ENCODE measurements at places on chromosomes 11 and 22.
A peak's percentile ranks its signal among the peaks of the same experiment; 100 is the strongest.

GRCh38 chr22:30036656-30037055, 43.6 kb upstream of the HORMAD2 start:
- no peak for DNase-seq

DNA sequence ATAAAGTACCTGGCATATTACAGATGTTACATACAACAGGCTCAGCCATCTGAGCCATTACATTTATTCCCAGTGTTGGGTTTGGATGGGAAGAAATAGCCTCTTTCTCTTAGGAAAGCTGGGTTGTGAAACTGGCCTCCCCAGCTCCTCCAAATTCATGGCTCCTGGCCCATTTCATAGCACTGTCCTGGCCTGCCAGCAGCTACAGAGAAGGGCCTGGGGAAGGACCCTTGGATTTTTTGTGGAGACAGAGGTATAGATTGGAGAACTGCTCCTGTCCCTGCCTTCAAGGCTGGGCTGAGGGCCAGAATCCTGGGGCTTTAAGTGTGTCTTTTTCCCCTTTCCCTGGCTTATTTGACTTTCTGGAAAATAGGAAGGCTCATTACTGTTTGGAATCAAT, 18.0 kb downstream of the PKNOX2 start:
- no peak for DNase-seq

- no peak for DNase-seq
These were observed 527.0 kb downstream of the SOX6 start for GRCh38 chr11:15829312-15829711.

DNA sequence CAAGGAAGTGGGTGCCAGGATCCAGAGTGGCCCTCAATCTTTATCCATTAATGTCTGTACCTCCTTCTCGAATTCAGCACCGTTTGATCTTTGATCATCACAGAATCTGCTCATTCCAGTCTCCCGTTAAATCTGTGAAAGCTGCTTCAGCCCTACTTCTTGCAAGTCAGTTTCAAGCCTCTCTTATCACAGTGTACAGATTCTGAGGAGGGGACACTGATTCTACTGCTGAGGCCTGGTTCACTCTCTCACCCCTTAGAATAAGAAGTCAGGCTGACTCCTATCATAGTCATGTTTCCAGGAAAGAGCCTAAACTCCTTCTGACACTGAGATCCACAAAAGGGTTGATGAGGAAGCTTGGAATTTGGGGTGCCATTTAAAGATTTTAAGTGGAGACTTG, 39.0 kb downstream of the MAML2 start:
- no peak for DNase-seq

DNA sequence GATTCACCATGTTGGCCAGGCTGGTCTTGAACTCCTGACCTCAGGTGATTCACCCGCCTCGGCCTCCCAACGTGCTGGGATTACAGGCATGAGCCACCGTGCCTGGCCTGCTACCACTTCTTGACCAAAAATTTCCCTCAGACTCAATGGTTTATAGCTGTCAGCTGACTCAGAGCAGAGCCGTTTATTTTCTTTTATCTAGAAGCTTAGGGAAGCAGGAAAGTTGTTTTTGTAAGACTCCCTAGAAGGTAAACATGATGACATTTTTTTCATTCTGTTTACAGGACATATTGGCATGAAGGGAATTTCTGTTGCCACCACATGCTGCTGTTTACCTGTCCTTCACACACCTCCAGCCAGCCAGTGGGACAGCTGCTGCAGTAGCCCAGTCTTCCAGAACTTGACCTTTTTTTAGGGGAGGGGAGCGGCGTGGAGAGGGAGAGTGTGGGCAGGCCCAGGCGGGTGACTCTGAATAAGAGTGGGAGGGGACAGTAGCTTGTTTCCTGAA, 56.1 kb upstream of the PTPRJ start:
- no peak for DNase-seq

DNA sequence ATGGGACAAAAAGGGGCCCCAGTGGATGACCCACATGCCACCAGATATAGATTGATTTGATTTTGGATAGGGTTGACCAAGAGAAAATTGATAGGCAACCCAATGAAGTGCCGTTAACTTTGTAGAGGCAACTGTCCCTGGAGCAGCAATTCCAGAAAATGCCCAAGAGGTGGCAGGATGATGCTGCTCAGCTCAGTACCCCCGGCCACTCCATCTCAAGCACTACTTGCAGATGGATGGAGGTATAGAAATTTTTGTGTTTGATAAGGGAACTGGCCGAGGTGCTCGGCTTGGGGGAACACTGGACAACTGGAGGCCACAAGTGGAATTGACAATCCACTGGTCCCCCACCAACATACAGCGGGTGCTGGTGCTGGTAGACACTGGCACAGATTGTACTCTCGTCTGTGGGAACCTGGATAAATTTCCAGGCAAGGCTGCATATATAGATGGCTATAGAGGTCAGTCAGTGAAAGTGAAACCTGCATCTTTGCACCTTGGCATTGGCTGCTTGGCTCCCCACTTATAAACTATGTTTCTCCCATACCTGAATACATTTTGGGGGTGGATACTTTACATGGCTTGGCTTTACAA, 86.3 kb downstream of the CCDC83 start:
- no peak for DNase-seq

DNA sequence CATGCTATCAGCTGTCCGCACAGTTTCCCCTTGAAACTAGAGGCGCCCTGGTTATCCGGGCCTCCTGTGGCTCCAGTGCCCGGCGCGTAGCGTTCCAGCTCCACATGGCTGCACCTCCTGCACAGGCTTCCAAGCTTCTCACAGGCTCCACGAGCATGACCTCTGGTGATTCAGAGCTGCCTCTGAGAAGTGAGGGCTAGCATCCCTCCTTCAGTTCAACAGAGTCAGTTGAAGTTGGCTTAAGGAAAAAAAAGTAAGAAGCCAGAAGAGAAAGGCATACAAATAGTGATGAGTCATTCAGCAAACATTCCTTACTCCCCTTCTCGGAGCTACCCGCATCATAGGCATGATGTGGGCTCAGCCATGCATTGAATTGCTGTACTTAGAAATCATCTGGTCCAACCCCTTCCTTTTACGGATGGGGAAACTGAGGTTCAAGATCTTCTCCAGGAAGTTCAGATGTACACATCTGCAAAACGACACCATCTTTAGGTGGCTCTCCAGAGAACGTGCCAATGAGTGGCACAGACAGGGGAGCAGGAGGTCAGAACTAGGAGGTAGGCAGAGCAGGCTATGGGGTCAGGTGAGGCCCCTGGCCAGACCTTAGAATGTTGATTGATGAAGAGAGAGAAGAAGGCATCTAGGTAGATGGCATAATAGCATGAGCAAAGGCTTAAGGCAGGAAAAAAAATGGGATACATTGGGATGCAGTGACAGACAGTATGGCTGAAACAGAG, 216.3 kb upstream of the TBCEL start:
- peak; percentile 66 for DNase-seq

DNA sequence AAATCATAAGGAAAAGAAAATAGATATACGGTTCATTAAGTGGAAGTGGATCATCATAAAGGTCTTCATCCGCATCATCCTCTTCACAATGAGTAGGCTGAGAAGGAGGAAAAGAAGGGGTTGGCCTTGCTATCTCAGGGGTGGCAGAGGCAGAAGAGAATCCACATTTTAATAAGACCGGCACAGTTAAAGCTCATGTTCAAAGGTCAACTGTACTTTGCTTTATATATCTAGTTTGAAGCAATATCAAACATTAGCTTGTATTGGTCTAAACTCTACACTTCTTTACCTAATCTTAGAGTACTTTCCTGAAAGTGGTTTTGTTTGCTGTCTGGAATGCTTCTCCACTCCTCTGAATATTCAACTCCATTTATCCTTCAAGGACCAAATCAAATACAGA, 5.7 kb upstream of the PPFIBP2 start:
- no peak for DNase-seq

DNA sequence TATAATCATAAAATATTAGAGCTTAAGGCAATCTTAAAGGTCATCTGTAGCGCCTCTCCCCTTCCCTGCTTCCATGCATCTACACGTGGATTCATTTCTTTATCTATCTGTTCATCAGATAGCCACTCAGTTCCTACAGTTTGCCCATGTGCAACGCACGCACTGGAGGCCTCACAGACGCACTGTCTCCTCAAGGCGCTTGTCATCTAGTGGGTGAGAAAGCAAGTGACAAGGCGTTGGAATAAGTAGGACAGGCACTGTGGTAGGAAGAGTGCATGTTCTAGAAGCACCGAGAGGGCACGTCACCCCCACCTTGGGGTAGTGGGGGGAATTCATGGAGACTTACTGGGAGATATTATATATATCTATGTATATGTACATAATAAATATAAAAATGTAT, 20.8 kb upstream of the JAM3 start:
- DNase-seq, result no peak

GRCh38 chr22:46575911-46576555, 38.6 kb upstream of the CELSR1 start:
- DNase-seq, result no peak

GRCh38 chr11:126896025-126896424, 104.5 kb downstream of the KIRREL3 start:
- DNase-seq, result no peak

- DNase-seq, result no peak
These were observed 2.9 kb upstream of the FZD4 start for GRCh38 chr11:86957976-86958646.

GRCh38 chr11:68677432-68677831, 6.9 kb upstream of the GAL start:
- peak; percentile 28 for DNase-seq

GRCh38 chr11:65501472-65502273, 2.8 kb downstream of the MALAT1 start:
- no peak for DNase-seq

DNA sequence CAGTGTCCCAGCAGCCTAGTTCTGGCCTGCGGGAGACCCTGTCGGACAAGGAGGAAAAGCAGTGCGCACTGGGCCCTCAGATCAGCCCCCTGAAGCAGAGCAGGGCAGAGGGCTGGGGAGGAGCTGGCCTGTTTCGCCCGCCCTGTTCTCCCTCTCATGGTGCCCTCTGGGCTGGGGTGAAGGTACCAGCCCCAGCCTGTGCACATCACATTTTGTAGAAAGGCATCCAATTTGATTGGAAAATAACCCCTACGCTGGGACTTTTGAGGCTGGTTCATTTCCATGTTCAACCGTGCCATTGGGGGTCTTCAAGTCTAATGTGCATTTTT, 832 bp upstream of the NAP1L4 start:
- DNase-seq, result no peak

GRCh38 chr11:479311-479710, 27.7 kb downstream of the RNH1 start:
- DNase-seq, result no peak

GRCh38 chr11:123544631-123545375, 109.6 kb downstream of the SCN3B start:
- DNase-seq, result no peak

- no peak for DNase-seq
These were observed 17.4 kb downstream of the LUZP2 start for GRCh38 chr11:24514219-24514594.

DNA sequence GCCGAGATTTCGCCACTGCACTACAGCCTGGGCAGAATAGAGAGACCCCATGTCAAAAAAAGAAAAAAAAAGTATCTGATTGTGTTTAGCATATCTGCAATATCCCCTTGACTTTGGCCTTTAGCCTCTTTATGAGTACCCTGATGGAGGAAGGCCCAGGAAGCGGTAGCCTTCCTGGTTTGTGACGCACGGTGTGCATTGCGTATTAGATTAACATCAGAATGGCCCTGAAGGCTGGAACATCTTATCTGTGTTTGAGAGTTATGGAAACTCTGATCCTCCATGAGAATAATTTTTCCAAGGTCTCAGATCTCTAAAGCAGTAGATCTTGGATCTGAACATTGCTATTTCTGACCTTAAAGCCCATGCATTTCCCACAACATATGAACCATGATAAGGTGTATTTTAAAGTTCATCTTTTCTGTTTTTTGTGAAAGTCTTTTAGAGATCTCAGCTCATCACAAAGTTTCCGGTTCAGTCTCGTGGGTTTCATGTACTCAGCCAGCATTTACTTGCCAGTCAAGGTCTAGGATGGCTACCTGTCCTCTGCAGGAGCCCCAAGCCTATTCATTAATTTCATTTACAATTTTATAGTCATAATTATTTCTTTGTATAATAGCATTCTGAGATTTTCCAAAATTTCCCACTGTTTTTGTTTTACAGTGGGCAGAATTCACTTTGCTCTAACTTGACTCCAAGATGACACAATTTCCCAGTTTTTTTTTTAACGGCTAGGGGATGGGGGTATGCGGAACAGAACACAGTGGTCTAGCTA, 605 bp upstream of the FDX1 start:
- no peak for DNase-seq

- DNase-seq, result no peak
These were observed 40.0 kb downstream of the BTG4 start for GRCh38 chr11:111472228-111472627.

DNA sequence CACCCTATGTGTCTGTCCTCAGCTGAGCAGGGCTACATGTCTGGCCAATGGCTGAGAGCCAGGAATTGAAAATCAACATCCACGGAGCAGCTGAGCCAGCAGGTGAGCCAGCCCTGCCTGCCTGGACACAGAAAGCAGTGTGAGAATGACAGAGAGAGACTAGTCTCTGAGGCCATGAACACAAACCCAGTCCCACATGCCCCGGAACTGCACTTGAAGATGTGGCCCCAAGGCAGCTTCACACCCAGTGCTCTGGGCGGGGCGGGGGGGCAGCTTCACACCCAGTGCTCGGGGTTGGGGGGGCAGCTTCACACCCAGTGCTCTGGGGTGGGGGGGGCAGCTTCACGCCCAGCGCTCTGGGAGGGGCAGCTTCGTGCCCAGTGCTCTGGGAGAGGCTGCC, 37.6 kb downstream of the TRMU start:
- no peak for DNase-seq

DNA sequence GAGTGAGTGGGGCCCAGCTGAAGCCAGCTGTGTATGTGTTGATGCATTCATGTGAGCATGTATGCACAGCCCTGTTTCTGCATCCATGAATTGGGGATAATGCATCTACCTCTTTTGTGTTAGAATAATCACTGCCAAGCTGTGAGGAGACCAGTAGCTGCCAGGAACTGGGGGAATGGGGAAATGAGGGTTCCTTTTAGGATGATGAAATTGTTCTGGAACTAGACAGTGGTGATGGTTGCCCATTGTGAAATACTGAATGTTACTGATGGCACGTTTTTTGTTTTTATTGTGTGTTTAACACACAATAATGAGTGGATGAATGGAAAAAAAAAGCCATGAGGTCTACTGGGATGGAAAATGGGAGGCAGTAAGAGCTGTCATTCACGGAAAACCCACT, 45.3 kb upstream of the WNT11 start:
- DNase-seq, result peak; percentile 16

GRCh38 chr11:18191376-18191775, 18.7 kb downstream of the MRGPRX4 start:
- DNase-seq, result no peak

DNA sequence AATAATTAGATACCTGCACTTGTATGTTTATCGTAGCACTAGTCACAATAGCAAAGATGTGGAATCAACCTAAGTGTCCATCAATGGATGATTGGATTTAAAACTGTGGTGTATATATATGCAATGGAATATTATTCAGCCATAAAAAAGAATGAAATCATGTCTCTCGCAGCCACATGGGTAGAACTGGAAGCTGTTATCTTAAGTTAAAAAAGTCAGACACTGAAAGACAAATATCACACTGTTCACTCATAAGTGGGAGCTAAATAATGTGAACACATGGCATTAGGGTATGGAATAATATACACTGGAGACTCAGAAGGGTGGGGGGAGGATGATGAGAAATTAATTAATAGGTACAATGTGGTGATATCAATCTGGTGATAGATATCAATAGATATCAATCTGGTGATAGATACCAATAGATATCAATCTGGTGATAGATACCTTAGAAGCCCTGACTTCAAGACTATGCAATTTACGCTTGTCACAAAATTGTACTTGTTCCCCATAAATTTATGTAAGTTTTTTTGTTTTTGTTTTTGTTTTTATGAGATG, 2.0 kb downstream of the LMO2 start:
- no peak for DNase-seq

Measured in AG09309 (cell line).